ENCODE measurements at places on chromosomes 2 and 18. TPM values are rescaled to one million over a fixed set of nuclear protein-coding genes. Genes with fewer than 3 reads are reported as not detected.

PAIP2B gene
- total RNA-seq: 2.5 TPM

RGPD6 gene
- total RNA-seq: 96.2 TPM

C2orf72 gene
- not detected for total RNA-seq

CYBRD1 gene
- 0.27 TPM for total RNA-seq

CHRNG gene
- not detected for total RNA-seq

SCYGR4 gene
- total RNA-seq: not detected

SALL3 gene
- total RNA-seq: 0.22 TPM

ZSWIM2 gene
- not detected for total RNA-seq

GRCh38 chr18:8081872-8082553 lies 514.9 kb downstream of the PTPRM start:
- no peak for DNase-seq

DNA sequence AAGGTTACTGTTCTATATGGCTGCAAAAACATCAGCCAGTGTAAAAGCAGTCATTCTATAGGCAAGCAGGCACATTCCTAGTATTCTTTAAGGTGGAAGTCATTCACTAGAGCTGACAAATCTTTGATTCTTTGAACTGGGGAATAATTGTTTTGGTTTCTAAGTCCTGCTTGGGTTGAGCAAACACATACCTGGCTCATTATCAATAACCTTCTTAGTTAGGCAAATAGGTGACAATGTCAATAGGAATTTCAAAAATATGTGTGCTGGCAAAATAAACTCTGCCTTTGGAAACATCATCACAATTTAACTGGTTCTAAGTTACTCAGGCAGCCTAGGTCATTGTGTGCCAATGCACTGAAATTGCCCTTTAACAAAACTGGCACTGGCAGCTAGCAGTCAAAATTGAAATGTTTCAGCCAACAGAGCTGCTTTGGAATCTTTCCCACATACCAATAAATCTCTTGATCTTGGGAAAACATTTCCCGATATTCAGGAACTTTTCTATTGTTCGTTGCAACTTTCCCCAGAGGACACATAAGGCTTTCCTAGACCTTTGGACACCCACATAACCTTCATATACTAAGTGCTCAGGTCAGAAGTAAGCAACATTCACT lies 402.0 kb upstream of the MMADHC start:
- no peak for DNase-seq

GRCh38 chr2:125839945-125840344 lies 816.0 kb upstream of the GYPC start:
- DNase-seq: no peak

GRCh38 chr18:68793951-68794350 lies 3.9 kb upstream of the CCDC102B start:
- DNase-seq: no peak

DNA sequence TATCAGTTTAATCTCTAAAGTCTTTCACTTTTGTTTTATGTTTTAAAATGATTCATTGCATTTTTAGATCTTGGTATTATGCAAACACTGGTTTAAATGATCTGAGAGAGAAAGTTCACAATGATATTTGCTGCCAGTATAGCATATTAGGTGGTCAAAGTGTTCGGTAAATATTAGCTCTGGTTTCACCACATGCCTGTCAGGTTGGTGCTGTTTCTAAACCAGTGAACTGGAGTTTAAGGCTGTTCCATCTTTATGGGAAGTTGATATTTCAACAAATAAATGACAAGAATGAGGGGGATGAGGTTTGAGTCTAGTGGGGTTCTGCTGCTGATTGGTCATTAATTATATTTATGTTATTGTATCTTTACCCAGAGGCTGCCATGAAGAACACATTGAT lies 436.4 kb downstream of the DCDC2C start:
- no peak for DNase-seq

GRCh38 chr18:56947236-56947635 lies 199.7 kb upstream of the BOD1L2 start:
- no peak for DNase-seq

DNA sequence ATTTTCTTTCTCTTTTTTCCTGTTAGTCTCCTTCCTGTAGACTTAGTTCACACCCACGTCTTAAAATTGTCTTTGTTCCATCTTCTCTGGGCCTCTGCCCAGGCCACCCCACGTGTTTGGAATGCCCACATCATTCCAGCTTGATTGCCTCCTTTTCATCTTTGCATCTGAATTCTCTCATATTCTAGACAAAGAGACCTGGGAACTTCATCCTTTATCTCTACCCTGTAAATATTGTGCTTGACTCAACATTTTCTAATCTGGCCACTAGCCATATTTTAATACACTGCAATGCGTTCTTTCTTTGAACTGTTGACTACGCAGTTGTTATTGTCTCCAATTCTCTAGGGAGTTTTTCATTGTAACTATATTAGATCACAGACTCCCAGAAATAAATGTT lies 187.5 kb upstream of the NRXN1 start:
- no peak for DNase-seq

- DNase-seq: no peak
These were observed 50.7 kb downstream of the MYO7B start for GRCh38 chr2:127586136-127586535.

DNA sequence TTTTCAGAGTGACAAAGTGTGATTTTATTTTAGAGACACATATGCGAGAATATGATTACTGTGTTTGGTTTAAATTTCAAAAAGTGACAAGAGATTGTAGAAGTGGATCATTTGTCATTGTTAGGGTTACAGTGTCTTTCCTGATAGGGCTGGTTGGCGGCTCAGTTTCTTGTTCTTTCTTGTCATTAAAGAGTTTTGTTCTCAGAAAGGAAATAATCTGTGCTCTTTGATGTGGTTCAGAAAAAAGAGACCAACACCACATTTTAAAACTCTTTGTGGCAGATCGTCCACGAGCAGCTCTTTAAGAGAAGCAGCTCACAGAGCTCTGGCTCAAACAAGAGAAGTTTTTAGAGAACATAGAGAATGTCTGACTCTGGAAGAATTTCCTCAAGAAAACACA lies 45.6 kb upstream of the ZNF532 start:
- no peak for DNase-seq

GRCh38 chr18:68735483-68736343 lies 20.8 kb upstream of the TMX3 start:
- DNase-seq: no peak

GRCh38 chr2:177024765-177025164 lies 187.8 kb upstream of the HNRNPA3 start:
- DNase-seq: no peak

GRCh38 chr2:241298673-241299072 lies 16.8 kb downstream of the HDLBP start:
- peak; percentile 20 for DNase-seq

DNA sequence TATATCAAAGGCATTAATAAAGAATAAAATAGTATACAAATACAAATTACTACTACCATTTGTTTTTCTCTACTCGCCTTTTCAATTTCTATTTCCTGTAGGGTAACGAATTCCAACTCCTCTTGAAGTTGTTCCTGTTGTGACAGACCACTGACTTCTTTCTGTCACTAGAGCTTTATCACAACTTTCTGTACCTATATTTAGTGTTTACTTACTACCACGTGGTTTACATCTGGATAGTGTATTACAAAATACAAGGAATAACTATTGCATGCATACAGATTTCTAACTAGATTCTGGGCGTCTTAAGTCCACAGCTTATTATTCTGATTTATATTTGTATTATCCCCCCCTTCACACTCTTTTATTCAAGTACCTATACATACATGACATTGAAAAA lies 22.3 kb downstream of the NBAS start:
- DNase-seq: no peak

GRCh38 chr2:237408335-237409000 lies 5.5 kb downstream of the COL6A3 start:
- DNase-seq: no peak

GRCh38 chr2:142980246-142981068 lies 103.0 kb downstream of the KYNU start:
- no peak for DNase-seq

DNA sequence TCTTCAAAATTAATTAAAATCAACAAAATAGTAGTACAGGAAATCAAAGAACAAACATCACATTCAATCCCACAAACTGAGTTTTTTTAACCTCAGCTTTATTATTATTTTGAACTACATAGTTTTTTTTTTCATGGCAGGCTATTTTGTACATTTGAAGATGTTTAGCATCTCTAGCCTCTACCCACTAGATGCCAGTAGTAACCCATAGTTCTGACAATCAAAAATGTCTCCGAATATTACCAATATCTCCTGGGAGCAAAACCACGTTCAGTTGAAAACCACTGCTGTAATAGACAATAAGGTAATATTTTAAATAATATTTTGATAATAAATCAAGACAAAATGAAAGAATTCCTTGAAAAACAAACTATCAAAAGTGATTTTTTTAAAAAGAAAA lies 702.6 kb upstream of the LRRTM1 start:
- no peak for DNase-seq

DNA sequence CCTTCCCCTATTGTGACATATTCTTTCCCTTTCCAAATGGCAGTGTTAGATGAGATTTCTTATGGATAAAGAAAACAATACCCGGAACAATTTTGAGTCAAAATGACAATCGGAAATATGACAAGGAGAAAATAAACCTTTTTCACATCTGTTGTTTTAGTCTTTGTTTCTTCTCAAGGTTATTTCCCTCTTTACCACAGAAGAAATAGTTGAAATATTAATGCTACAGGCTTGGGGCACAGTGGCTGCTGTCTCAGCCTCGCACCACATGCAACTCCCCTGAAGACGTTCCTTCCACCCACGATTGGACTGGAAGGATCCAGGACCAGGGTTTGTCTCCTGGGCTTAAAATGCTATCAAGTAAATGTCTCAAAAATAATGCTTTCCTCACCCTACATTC lies 77.6 kb downstream of the FHOD3 start:
- no peak for DNase-seq

DNA sequence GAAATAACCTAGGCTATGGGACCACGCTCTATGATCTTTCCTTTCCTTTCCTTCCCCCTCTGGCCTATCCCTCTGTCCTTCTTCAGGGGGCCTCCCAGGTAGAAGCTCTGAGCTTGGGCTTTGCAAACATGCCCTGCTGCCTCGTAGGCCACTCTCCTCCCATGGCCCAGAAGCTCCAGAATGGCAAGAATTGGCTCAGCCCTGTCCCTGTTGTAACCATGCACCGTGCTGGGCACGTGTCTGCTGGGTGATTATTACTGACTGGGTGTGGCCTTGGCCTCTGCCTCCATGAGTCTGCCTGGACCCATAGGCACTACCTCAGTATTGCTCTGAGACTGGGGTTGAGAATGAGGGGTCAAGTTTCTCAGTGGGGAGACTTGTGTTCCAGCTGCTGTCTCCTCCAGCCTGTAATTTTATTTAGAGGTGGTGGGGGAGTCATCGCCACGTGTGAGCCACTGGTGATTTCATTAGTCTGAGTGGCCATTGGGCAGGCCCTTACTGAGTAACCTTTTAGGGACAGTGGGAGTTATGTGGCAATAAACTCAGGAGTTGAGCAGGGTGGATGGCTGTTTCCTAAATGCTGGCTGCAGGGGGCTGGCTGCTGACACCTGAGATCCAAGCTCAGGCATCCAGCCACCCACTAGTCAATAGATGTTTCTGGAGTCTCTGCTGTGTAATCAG lies 157.9 kb downstream of the CLIP4 start:
- no peak for DNase-seq

DNA sequence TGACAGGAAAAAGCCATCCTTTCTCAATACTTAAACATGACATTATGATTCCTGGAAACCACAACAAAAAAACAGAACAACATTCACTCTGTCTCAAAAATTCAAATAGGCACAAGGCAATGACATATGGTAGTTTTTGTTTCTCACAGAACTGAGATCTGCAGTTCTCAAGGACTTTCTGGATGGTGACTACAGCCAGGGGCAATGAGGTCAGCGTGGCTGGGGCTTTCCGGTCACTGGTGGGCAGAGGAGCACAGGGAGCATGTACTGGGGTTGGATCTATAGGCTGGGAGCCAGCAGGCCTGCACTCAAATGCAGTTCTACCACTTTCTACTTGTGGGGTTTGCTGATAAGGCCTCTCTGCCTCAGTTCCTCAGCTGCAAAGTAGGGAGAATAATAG lies 72.0 kb downstream of the CTAGE1 start:
- DNase-seq: no peak

DNA sequence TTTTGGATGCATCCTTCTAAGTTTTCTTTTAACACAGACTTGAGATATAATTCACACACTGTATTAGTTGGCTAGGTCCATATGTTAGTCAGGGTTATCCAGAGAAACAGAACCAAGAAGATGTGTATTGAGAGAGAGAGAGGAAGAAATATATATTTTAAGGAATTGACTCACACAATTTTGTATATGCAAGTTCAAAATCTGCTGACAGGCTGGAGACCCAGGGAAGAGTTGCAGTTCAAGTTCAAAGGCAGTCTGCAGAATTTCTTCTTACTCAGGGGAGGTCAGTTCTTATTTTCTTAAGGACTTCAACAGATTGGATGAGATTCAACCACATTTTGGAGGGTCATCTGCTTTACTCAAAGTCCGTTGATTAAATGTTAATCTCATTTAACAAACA lies 23.0 kb upstream of the MRO start:
- no peak for DNase-seq

DNA sequence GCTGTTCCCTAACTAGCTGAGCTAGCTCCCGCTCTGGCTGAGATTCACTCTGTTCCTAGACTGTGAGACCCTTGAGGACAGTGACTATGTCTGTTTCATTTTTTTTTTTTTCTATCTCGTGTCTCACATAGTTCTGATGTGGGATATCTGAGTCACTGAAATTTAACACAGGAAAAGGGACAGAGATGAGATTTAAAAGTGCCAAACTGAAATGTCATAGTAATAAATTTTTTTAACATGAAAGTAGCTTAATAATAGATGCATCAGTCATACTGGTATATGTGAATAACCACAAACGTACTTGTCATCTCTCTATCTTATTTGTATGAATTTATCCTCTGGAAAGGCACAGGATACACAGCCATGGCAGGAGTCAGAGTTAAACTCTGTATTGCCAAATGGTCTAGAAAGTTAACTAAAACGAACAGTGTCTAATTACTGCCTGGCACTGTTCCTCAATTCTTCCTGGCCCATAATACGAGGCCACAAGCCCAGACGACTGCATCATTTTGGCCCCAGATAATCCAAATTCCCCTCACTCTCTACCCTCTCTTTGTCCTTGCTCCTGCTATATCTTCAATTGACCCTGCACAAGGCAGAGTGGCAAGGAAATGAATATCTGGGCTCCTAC lies 87.5 kb downstream of the SATB2 start:
- no peak for DNase-seq

DNA sequence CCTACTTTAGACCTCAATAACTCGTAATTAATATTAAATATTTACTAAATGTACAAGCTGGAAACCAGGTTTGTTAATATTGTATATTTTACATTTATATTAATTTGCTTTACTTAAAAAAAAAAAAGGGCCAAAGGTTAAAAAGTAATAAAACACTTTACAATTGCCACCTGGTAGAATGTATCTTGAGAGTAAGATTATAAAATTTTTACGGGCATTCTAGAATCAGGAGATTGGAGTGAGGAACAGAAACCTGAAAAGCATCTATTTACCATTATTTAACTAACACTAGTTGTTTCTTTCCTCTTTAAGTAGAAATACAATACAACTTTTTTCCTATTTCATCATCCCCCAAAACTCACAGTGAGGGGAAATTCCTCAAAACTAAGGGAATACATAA lies 15.6 kb upstream of the STRN start:
- DNase-seq: no peak

- no peak for DNase-seq
These were observed 473.9 kb upstream of the CDH2 start for GRCh38 chr18:28650860-28651259.
